ENCODE measurements at places on chromosomes 2 and 18.

GRCh38 chr2:36677386-36677785 lies 19.1 kb upstream of the VIT start:
- DNase-seq, result no peak

DNA sequence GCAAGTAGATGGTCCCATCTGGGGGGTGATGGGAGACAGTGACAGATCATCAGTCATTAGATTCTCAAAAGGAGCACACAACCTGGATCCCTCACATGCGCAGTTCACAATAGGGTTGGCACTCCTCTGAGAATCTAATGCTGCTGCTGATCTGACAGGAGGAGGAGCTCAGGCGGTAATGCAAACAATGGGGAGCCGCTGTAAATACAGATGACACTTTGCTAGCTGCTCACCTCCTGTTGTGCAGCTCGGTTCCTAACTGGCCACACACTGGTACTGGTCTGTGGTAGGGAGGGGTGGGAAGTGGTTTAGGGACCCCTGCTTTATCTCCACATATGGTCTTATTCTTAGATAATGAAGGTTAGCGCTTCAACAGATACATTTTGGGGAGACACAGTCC lies 506.6 kb downstream of the PLCL1 start:
- DNase-seq, result no peak

DNA sequence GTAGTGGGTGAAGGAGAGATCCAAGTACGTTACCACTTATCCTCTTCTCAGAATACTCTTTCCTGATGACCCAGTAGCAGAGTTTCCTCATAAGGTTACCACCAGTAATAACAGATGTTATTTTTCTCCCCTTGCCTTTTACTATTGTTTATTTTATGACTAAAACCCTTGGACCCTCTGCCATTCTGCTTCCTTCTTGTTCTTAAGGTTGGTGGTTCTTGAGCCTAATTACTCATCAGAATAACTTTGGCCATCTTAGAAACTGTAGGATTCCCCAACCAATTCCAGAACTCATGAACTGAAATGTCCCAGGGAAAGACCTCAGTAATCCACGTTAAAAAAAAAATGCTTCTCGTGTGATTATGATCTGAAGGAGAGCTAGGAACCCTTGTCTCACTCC lies 64.9 kb downstream of the CHST9 start:
- DNase-seq, result no peak

DNA sequence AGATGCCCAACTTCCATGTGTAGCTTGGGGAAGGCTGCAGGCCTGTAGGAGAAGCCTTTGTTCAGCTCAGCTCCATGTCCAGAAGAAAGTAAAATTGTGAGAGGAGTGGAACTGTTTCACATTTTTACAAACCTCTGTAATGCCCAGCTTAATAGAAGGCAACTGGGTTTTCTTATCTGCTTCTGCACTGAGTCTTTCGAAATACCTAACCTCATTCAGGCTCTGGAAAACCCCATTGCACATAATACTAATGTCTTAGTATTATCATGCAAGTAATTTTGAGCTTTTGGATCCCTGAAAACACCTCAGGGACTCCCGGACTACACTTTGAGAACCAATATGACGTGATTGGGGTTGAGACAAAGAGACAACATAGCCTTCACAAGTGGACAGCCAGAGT lies 5.8 kb downstream of the SMIM21 start:
- DNase-seq, result no peak

GRCh38 chr18:36903215-36903928 lies 74.4 kb downstream of the KIAA1328 start:
- DNase-seq, result no peak

DNA sequence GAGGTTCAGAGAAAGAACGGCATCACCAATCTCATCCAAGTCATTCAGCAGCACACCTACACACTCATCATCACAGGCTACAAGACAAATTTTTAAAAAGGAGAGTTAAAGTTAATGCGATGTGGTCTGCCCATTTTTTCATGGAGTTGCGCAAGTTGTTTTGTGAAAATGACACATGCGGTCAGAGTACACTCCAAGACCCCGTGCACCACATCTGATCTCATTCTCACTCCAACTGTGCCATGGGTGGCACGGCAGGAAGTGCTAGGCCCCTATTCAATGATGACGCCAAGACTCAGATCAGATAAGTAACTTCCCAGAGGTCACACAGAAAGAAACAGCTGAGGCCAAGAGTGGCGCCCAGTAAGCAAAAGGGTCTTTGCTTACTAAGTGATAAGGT lies 119.8 kb downstream of the LAMA1 start:
- no peak for DNase-seq

- no peak for DNase-seq
Observed at GRCh38 chr2:96538487-96539214, 2.1 kb downstream of the ARID5A start.

DNA sequence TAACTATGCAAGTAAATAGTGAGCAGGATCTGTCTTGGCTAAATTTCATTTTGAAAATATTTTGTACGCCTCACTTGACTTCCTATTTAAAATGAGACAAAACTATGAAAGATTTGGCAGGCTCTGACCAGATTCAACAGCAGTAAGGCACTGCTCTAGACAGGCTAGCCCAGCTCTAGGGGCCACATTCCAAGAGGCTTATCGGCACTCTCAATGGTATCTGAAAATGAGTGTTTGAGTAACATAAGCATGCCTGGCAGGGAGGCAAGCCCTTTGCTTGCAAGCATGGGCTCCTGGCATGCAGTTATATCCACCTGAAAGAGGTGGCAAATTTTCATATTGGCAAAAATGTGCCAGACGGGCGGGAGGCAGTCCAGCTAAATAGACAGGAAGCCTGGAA lies 10.5 kb downstream of the CAPN13 start:
- no peak for DNase-seq

DNA sequence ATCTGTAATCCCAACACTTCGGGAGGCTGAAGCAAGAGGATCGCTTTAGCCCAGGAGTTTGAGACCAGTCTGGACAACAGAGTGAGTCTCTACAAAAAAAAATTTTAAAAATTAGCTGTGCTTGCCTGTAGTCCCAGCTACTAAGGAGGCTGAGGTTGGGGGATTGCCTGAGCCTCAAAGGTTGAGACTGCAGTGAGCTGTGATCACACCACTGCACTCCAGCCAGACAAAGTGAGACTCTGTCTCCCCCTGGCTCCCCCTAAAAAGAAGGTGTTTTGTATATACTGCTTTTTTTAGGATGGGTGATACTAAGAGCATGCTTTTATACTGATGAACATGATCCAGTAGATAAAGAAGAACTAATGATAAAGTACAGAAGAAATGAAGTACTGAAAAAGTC lies 145.0 kb downstream of the BAZ2B start:
- no peak for DNase-seq

GRCh38 chr2:118103951-118104940 lies 16.0 kb downstream of the INSIG2 start:
- DNase-seq, result no peak

DNA sequence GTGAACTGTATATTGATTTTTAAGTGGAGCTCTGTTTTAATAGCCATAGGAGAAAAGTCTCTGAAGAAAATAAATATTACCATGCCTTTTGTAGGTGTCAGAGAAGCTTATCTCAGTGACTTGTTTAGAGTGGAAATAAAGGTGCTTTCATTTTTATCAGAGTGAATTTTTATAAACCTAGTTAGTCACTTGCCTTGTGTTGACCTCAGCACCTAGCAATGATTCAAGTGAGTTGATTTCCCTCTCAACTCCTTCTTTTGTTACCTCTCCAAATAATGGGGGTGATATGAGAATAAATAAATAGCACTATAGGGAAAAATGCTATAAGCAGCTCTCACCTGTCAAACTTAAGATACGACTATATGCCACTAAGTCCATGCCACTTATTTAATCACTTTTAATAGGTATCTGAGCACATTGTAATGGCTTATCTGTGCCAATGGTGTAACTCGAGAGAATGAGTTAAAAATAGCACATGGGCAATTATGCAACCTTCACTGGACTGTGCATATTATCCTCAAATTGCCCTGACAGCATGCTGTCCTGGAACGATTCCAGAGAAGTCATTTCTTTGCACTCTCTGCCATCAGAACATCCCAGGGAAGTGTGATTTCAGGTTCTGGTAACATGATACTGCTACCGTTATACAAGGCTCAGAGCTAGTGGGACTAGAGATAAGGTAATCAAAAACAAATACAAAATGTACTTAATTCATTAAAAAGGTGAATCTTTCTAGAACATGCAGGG lies 290.8 kb downstream of the CCDC85A start:
- no peak for DNase-seq

DNA sequence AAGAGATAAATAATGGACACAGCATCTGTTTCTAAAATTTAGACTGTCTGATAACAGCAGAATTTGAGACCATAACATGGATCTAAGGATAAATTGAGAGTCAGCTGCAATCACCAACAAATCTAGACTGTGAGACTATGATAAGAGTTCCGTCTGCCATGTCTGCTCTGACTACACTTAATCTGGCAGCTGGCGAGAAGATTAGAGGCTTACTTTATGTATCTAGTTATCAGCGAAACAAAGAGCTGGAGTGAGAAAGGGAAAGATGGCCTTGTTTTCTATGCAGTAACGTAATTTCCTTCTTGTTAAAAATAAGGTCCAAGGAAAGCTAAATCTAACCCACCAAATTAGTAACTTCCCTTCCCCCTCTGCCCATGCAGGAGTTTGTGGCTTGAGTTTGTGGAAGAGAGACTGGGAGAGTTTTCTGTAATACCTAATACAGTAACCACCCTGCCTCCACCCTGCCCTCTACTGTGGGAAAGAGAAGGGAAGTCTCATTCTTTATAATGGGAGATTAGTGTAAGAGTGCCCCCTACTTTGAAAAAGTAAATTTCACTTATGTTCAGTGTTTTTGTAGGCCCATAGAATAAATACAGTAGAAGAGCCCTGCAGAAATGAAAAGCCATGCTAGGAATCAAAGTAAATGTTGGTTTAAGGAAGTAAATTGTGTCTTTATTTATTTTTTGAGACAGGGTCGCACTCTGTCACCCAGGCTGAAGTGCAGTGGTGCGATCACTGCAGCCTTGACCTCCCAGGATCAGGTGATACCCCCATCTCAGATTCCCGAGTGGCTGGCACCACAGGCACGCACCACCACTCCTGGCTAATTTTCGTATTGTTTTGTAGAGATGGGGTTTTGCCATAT lies 27.5 kb downstream of the EML4 start:
- DNase-seq, result no peak

- no peak for DNase-seq
Observed at GRCh38 chr2:184322615-184323014, 275.7 kb upstream of the ZNF804A start.

GRCh38 chr2:109195193-109196045 lies 66.4 kb downstream of the SH3RF3 start:
- DNase-seq, result no peak

GRCh38 chr2:45770811-45771210 lies 119.3 kb downstream of the PRKCE start:
- no peak for DNase-seq

GRCh38 chr18:48360376-48361021 lies 48.7 kb downstream of the ZBTB7C start:
- DNase-seq, result no peak

DNA sequence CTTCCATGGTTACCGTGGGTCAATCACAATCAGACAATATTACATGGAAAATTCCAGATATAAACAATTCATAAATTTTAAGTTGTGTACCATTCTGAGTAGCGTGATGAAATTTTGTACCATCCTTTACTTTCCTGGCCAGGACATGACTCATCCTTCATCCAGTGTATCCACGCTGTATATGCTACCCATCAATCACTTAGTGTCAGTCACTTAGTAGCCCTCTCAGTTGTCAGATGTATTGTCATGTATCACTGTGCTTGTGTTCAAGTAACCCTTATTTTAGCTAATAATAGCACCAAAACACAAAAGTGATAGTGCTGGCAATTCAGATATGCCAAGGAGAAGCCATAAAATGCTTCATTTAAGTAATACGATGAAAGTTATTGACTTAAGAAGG lies 282.6 kb downstream of the CPS1 start:
- no peak for DNase-seq

DNA sequence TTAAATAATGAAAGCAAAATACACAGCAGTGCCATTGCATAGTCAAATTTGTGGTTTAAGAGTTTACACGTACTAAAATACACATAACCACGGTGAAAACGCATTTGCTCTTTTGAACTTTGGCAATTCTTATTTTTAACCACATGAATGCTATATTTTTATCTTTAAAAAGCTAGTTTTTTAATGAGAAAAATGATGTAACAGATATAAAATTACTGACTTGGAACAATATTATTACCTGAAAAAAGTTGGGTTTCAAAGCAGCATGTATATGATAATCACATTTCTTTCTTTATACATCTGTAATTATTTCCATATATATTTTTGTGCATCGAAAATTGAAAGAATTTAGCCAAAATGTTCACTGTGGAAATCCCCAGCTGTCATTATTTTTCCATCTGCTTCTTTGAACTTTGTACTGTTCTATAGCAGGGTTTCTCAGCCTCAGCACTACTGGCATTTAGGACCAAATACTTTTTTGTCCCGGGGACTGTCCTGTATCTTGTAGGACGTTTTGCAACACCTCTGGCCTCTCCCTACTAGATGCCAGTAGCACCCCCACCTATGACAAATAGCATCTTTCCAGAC lies 75.9 kb upstream of the CAB39 start:
- DNase-seq, result no peak

DNA sequence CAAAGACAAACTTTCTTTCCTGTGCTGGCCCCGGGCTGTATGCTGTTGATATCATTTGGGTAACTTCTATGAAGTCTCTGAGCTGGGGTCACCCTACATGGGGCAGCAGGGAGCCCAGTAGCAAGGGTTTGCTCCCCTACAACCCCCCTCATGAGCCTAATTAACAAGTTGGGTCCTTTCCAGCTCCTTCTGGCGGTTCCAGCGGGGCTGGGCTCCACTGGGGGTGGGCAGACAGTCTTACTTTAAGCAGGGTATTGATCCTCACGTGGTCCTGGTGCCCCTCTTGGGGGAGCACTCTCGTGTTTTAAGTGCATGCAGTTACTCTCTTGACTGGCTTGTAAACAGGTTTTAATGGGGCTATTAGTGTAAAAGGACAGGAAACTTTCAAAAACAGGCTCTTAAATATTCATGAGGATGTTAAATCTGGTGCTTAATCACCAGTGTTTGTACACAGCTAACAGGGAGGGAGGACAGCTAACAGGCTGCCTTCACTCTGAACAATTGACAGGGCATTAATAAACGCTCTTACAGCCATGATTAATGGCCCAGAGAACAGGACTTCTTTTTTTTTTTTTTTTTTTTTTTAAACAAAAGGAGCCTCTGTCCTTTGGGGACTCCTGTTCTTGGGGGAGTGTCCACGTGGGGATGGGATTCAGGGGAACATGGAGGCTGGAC lies 36.6 kb upstream of the SKOR2 start:
- no peak for DNase-seq
